Hematopoietic multipotent progenitor cell treated with erythropoietin and hydrocortisone succinate and interleukin-3 and kit ligand, for 4 days (in vitro differentiated cells): ENCODE measurements at places on chromosomes 6 and 20.

DNA sequence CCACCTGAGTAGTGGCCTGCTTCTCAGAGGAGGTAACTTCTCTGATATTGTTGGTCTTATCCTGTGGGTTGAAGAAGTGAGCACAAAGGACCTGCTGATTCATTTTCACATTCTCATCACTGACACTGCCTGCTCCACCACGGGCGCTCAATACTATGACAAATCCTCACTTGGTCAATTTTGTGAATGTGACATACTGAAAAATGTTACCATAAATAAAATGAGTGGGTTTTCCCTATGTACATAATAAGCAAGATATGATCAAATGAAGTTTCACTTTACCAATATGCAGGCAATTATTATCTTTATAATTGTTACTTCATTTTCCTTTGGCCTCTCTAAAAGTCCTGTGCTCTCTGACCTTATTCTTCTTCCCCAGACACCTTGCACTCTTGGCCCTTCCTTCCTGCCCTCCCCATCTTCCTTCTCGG lies 71.5 kb upstream of the RIPOR2 start:
- DNase-seq: no peak

DNA sequence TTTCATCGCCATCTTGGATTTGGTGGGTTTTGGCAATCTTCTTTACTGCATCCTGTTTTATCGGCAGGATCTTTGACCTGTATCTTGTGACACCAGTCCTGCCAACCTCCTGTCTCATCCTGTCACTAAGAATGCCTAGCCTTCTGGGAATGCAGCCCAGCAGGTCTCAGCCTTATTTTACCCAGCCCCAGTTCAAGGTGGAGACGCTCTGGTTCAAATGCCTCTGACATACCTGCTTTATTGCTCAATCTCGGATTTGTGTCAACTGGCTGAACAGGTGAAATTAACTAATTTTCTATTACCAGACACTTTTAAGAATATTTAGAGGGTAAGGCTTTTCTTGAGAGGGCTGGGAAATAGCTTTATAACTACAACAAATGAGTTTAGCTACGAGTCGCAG lies 102.5 kb downstream of the SASH1 start:
- DNase-seq: no peak

- peak; percentile 54 for DNase-seq
These were observed 43.0 kb downstream of the HDDC2 start for GRCh38 chr6:125258651-125259353.

GRCh38 chr20:41316602-41317545 lies 657 bp downstream of the ZHX3 start:
- DNase-seq: peak; percentile 82

- DNase-seq: no peak
These were observed 82.0 kb upstream of the B3GAT2 start for GRCh38 chr6:71038711-71039344.

DNA sequence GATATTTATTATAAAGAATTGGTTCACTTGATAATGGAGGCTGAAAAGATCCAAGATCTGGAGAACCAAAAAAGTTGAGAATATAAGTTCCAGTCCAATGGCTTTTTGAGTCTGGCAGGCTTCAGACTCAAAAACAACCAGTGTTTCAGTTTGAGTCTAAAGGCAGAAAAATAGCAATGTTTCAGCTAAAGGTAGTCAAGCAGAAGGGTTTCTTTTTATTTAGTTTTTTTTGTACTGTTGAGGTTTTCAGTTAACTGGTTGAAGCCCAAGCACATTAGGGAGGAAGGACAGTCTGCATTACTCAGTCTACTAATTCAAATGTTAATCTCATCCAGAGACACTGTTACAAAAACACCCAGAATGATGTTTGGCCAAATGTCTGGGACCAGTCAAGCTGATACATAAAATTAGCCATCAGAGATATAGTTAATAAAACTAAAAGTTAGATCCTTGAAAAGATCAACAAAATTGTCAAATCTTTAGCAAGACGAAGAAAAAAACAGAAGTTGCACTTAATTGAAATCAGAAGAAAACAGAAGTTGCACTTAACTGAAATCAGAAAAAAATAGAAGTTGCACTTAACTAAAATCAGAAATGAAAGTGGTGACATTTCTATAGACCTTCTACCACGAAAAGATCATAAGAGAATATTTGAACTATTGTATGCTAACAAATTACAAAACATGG lies 980.3 kb upstream of the FLRT3 start:
- DNase-seq: no peak

- no peak for DNase-seq
These were observed 473.4 kb upstream of the MARCKS start for GRCh38 chr6:113383701-113384100.

GRCh38 chr6:109455437-109456110 lies at the start of gene MICAL1:
TSS of gene MICAL1 (minus strand) at chr6:109455772. CDS start at chr6:109454196, 1,576 bp downstream.
- peak; percentile 91 for DNase-seq
